Stimulated activated CD4-positive, alpha-beta T cell treated with anti-CD3 and anti-CD28 coated beads, Interleukin-2, amount 100 ng/mL, for 48 hours (primary cell): ENCODE measurements at places on chromosomes 12 and 14.

DNA sequence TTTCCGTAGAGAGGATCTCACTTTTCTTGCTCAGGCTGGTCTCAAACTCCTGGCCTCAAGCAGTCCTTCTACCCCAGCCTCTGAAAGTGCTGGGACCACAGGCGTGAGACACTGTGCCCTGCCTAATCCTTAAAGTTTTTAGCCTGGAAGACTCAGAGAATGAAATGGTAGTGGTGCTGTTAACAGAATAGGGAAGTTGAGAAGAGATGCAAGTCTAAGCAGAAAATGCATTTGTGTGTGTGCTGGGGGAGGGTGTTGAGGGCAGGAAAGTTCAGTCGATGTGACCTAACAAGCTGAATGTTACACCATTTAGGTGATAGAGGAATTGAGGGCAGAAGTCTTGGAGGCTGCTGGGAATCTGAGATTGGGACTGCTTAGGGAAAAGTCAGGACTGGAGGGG is 6.9 kb upstream of the TUBA1A start:
- DNase-seq, result no peak

DNA sequence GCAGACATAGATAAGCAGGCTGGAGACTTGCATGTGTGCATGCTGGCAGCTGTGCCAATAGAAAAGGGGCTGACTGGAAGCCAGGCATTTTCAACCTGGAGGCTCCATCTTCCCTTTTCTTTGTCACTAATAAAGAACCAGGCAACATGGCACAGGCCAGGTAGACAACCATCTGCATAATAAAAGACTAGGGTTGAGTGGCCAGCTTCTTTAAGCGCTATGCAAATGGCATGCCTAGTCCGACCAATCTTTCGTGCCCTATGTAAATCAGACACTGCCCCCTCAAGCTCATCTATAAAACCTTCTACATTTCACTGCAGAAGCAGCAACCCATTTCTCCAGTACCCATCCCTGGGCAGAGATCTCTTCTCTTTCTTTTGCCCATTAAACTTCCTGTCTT is 4.6 kb upstream of the KLRC1 start:
- no peak for DNase-seq

GRCh38 chr14:54791001-54791400 is 111.6 kb downstream of the GCH1 start:
- DNase-seq, result no peak

- DNase-seq, result no peak
Measured at GRCh38 chr12:31773223-31773750, 44.5 kb upstream of the AMN1 start.

DNA sequence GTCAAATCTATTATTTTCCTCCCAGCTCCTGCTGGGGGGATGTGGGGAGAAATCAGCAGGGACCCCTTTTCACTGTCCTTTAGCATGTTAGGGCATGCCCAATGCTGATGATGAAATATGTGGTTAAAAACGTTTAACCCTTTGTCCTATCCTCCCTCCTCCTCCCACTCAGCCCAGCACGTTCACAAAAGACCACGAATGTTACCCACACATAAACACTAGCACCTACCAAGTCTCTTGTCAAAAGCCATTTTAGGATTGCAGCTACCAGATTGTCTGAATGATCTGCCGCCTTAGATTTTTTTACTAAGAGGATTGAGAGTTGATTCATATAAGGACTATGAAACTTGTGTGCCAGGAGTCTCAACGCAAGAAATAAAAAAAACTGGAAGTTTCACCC is 70.4 kb downstream of the TBK1 start:
- no peak for DNase-seq

GRCh38 chr14:105299654-105300541 is 903 bp downstream of the BRF1 start:
- DNase-seq, result peak; percentile 22

GRCh38 chr14:55350461-55350860 is 61.2 kb downstream of the ATG14 start:
- DNase-seq, result no peak

DNA sequence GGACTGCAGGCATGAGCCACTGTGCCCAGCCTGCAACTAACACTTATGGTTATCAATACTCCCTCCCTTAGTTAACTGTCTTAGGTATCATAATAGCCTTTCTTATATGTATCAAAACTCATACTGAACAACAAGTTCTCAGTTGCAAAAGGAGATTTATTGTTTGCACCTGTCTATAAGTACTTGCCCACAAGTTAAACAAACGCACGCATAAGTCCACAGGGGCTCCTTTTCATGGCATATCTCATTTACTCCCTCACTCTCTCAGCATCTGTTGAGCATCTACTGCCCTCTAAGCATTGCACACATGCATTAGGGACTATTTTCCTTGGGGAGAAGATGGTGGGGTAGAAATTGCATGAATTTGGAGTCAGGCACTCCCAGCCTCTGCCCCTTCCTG is 46.7 kb upstream of the CORO1C start:
- no peak for DNase-seq

- DNase-seq, result no peak
Measured at GRCh38 chr12:61037792-61038191, 1222.4 kb upstream of the USP15 start.

GRCh38 chr14:92480856-92481255 is 32.7 kb upstream of the RIN3 start:
- DNase-seq, result no peak

- DNase-seq, result peak; percentile 77
Measured at GRCh38 chr14:24332268-24332993, 2.4 kb downstream of the ADCY4 start.

DNA sequence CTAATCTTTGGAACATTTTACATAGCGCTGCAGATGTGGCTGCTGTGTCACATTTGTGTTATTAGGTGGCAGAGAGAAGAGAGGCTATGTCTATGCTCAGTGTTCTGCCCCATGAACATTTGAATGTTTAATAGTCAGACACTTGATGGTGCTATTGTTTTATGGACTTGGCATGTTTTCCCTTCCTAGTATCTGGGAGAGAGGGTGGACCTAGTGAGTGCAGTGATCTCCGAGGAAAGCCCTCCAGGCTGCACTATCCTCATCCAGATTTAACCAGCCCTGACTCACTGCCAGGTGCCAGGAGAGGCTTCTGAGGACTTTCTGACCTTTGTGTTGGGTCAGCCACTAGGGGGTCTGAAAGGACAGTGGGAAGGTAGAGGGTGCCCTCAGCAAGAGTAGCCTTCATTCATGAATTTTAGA is 24.3 kb downstream of the ZFC3H1 start:
- DNase-seq, result no peak

GRCh38 chr12:113804961-113805600 is 161.0 kb downstream of the RBM19 start:
- DNase-seq, result no peak

DNA sequence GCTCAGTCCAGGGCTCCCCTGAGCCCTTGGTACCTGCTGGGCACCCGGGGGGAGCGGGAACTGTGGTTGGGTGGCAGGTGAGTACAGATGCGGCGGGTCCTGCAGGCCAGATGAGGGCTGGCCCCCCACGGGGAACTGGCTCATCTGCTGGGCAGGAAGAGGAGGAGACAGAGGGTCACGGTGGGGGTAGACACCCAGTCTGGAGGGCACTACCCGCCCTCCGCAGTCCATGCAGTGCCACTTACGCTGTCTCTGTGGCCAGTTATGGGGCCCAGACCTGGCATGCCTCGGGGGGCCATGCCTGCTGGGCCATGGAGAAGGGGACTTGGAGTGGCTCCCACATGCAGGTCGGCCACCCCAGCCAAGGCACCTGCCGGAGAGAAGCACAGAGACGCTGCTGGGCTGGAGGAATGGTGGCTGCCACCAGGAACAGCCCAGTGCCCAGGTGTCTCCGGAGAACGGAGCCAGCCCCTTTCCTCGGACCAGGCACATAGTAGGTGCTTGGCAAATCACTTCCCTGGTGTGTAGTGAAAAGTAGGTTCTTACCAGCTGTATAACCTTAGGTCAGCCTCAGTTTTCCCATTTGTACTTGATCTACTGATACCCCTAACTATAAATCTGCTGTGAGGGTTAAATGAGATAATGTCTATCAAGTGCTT is 21.1 kb downstream of the FOXN4 start:
- no peak for DNase-seq
